ENCODE measurements at places on chromosomes 3 and 15. TPM values are rescaled to one million over a fixed set of nuclear protein-coding genes. Genes with fewer than 3 reads are reported as not detected.

SPATA12 gene
- not detected for total RNA-seq

ABI3BP gene
- not detected for total RNA-seq

INSYN1 gene
- not detected for total RNA-seq

NDN gene
- total RNA-seq = 0.29 TPM

PRICKLE2 gene
- 3.3 TPM for total RNA-seq

IGSF10 gene
- not detected for total RNA-seq

GCNT3 gene
- not detected for total RNA-seq

KCNMB3 gene
- total RNA-seq = 1.3 TPM

CX3CR1 gene
- 203 TPM for total RNA-seq

- no peak overlapping the region for H3K4me3 ChIP-seq
- no peak for DNase-seq
- H3K36me3 ChIP-seq = no peaks in the 10 kb centered on the region
- peaks cover 6% of the 10 kb centered on the region for H3K4me1 ChIP-seq
These were observed 74.1 kb upstream of the RNF7 start for GRCh38 chr3:141663993-141664392.

DNA sequence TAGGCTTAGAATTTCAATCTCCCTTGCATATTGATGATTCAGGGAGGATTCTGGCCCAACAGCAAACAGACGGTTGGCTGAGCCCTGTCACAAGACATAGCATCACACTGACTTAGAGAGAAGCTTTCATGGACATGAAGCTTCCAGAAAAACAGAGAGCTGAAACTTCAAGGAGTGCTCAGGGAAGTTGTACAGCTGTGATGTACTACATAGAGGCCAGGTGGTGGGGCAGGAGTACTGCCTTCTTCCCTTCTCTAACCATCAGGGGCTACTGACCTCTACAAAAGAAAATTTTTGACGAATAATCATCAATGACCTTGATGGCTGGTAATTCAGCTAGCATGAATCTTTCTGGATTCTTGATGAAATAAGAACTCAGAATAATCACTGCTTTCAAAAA, 378.5 kb downstream of the ERC2 start:
- H3K27me3 ChIP-seq = no peaks in the 10 kb centered on the region
- H3K27ac ChIP-seq = no peak overlapping the region
- H3K36me3 ChIP-seq = no peaks in the 10 kb centered on the region
- no peak for DNase-seq
- H3K4me1 ChIP-seq = no peaks in the 10 kb centered on the region

GRCh38 chr15:39580117-39580484, 778 bp upstream of the THBS1 start:
- no peaks in the 10 kb centered on the region for H3K36me3 ChIP-seq
- H3K4me1 ChIP-seq = peaks cover 30% of the 10 kb centered on the region
- no peak overlapping the region for H3K27ac ChIP-seq
- DNase-seq = peak; percentile 86
- H3K4me3 ChIP-seq = peak overlapping the region; percentile 47

GRCh38 chr3:8154617-8155016, 347.0 kb upstream of the LMCD1 start:
- H3K36me3 ChIP-seq = no peaks in the 10 kb centered on the region
- DNase-seq = no peak
- H3K27ac ChIP-seq = no peak overlapping the region
- no peaks in the 10 kb centered on the region for H3K4me1 ChIP-seq
- H3K27me3 ChIP-seq = no peaks in the 10 kb centered on the region
- no peak overlapping the region for H3K4me3 ChIP-seq

- H3K27ac ChIP-seq = peak overlapping the region; percentile 78
- H3K4me3 ChIP-seq = no peak overlapping the region
- H3K27me3 ChIP-seq = no peaks in the 10 kb centered on the region
These were observed 30.0 kb downstream of the CCNL1 start for GRCh38 chr3:157129803-157130466.

DNA sequence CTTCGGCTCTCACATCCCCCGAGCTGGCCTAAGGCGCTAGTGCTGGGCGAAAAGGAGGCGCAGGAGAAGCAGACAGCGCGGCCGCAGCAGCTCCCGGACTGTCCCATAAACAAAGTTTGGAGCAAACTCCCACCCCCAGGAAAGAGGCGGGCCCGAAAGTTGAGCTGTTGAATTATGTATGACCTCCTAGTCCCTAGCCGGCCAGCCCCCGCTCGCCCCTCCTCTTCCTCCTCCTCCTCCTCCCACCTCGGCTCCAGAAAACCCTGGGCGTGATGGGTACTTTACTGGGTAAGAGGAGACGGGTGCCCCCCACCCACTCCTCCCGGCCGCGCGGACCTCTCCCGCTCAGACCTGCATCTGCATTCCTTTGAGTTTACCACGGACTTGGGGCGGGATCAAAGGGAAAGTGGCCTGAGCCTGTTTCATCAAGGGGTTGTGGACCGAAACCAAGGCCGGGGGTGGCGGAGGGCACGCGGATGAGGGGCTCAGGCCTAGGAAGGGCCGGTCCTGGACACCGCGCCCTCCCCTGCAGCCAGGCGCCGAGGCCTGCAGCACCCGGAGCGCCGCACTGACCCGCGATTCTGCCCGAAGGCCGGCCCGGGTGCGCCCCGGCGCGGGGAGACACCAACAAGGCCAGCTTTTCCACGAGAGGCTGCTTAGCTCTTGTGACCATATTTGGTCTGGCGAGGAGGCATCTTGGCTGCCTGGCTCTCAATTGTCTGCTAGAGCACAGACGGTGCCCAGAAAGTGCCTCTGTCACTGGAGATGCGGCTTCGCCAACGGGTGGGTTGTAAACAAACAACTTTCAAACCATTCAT, at the start of gene WWTR1:
Gene WWTR1 (minus strand): TSS at position 100 of the 818 bp plus-strand sequence. CDS start 719 bp downstream, outside the sequence.
- DNase-seq = peak; percentile 49
- H3K36me3 ChIP-seq = no peaks in the 10 kb centered on the region
- H3K4me1 ChIP-seq = peaks cover 20% of the 10 kb centered on the region
- no peak within 1 kb of the TSS for H3K27ac ChIP-seq

- no peak overlapping the region for H3K27ac ChIP-seq
- no peak for DNase-seq
- no peaks in the 10 kb centered on the region for H3K36me3 ChIP-seq
These were observed 177.6 kb downstream of the PDZRN3 start for GRCh38 chr3:73447111-73447510.

DNA sequence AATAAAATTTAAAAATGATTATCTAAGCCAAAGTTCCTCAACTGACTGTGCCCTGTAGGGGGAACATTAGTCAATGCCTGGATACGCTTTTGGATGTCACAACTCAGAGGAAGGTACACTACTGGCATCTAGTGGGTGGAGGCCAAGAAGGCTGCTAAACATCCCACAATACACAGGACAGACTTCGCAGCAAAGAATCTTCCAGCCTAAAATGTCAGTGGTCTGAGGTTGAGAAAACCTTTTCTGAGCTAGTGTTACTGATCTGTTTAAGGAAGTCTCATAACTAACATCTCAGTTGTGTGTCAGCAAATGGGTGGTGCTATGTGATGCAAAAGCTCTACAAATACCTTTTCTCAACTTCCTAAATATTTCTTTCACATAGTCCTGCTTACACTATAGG, 20.9 kb upstream of the LDHAL6B start:
- H3K27me3 ChIP-seq = no peaks in the 10 kb centered on the region
- H3K27ac ChIP-seq = no peak overlapping the region
- no peak overlapping the region for H3K4me3 ChIP-seq

- no peak overlapping the region for H3K4me3 ChIP-seq
- H3K4me1 ChIP-seq = no peaks in the 10 kb centered on the region
- no peaks in the 10 kb centered on the region for H3K27me3 ChIP-seq
These were observed 68.8 kb downstream of the TNIK start for GRCh38 chr3:171391432-171391831.

- no peaks in the 10 kb centered on the region for H3K36me3 ChIP-seq
- H3K27ac ChIP-seq = no peak overlapping the region
- no peak for DNase-seq
- peaks cover 11% of the 10 kb centered on the region for H3K4me1 ChIP-seq
- H3K27me3 ChIP-seq = peaks cover 20% of the 10 kb centered on the region
These were observed 4.8 kb downstream of the PAQR5 start for GRCh38 chr15:69303337-69304181.

- H3K4me3 ChIP-seq = no peak overlapping the region
- H3K27ac ChIP-seq = no peak overlapping the region
- H3K4me1 ChIP-seq = peaks cover 2% of the 10 kb centered on the region
These were observed 43.8 kb downstream of the ADAMTS7 start for GRCh38 chr15:78767331-78767951.

DNA sequence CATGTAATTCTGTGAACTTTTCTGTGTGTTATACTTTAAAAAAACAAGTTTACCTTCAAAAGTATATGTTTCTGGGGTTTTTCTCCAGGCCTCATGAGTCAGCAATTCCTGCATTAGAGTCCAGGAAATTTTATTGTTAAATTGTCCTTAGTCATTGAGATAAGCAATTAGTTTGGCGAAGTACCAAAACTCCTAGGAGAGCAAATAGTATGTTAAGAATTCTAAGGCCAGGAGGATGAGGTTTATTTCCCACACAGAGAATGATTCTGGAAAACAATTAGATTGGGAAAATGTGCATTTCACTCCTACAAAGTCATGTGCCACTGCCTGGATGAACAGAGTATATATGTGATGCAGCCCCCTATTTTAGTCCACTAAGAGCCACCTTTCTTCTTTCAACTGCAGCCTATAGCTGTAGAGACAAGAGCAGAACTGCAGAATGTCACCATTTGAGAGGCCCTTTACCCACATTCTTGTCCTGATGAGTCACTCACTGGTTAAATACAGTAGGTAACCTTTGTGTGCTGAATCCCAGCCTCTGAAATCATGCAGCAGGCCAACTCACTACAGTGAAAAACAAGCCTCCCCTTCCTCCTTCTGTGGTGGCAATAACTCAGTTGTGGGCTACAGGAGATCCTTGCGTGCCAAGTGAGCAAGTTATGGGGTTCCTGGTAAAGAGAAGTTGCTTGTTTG, 452.8 kb upstream of the THBS1 start:
- no peak overlapping the region for H3K27ac ChIP-seq
- H3K4me3 ChIP-seq = no peak overlapping the region
- H3K27me3 ChIP-seq = no peaks in the 10 kb centered on the region
- H3K4me1 ChIP-seq = no peaks in the 10 kb centered on the region
- DNase-seq = no peak
- no peaks in the 10 kb centered on the region for H3K36me3 ChIP-seq

DNA sequence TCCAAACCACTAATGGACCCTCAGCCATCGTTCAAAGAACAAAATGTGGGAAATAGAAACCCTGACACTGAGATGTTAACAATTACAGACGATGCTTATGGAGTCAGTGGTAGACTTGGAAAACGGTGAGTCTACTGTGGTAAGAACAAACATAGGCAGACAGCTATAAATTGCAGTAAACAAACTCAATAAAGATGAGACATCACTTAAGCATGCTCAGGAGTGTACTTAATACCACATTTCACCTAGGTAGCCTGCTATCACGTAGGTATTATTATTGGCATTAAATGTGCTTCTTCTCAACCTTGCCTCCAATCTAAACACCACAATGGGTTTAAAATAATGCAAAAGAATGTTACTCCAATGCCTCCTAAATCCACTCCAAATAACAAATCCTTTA, 2.5 kb downstream of the OSBPL10 start:
- H3K4me3 ChIP-seq = no peak overlapping the region
- H3K27ac ChIP-seq = no peak overlapping the region
- H3K36me3 ChIP-seq = no peaks in the 10 kb centered on the region
- DNase-seq = no peak
- peaks cover 22% of the 10 kb centered on the region for H3K27me3 ChIP-seq

- H3K4me3 ChIP-seq = no peak overlapping the region
- DNase-seq = no peak
- no peak overlapping the region for H3K27ac ChIP-seq
- H3K36me3 ChIP-seq = no peaks in the 10 kb centered on the region
- H3K4me1 ChIP-seq = no peaks in the 10 kb centered on the region
- no peaks in the 10 kb centered on the region for H3K27me3 ChIP-seq
These were observed 530.7 kb downstream of the EPHB1 start for GRCh38 chr3:135325726-135326235.

GRCh38 chr3:36868614-36869436, 76.0 kb downstream of the TRANK1 start:
- H3K27me3 ChIP-seq = no peaks in the 10 kb centered on the region
- DNase-seq = peak; percentile 86
- H3K4me3 ChIP-seq = no peak overlapping the region
- H3K27ac ChIP-seq = no peak overlapping the region
